Mammary epithelial cell (primary cell): ENCODE measurements at places on chromosomes 5 and 9.

GRCh38 chr9:68614121-68614520 is 73.4 kb upstream of the TMEM252 start:
- DNase-seq = no peak

DNA sequence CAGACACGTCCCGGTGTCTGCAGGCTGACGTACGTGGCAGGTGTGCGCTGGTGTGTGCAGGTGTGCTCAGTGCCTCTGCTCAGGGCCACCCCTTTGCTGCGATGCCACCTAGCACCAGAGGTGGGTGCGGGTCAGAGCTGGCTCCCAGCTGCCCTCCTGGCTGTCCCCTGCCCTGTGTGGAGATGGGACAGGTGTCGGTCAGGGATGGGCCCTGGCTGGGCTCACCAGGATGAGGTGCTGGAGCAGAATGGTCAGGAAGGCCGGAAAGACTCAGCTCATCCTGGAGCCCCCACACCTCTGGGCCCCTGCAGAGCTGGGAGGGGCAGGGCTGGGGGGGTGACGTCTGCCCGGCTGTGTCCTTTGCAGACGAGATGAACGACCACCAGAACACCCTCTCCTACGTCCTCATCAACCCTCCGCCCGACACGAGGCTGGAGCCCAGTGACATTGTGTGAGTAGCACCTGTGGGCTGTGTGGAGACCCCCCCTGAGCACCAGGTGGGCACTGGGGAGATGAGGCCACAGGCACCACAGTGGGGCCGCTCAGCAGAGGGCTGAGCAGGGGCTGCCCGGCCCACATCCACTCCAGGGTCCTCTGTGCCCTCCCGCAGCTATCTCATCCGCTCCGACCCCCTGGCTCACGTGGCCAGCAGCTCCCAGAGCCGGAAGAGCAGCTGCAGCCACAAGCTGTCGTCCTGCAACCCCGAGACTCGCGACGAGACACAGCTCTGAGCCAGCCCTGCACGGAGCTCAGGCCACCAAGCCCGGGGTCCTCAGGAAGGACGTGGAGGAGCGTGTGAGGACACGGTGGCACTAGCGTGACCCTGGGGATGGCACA is 89.7 kb downstream of the KCNT1 start:
- DNase-seq = no peak

- DNase-seq = no peak
These were observed 256.0 kb downstream of the SLIT3 start for GRCh38 chr5:169044962-169045361.

GRCh38 chr5:102670224-102670836 is 84.8 kb upstream of the PAM start:
- peak; percentile 12 for DNase-seq

DNA sequence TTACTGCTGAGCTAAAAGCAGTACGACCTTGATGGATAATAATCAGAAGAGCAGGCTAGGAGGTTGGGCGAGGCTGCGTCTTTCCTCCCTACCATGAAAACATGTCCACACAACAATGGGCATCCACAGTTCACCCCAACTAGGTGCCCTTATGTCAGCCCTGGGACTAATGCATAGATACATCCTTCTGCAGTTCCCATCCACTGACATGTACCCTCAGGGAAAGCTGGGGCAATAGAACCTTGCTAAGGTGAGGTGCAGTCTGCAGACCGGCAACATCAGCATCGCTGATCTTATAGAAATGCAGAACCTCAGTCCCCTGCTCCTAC is 697 bp upstream of the PRUNE2 start:
- DNase-seq = no peak

DNA sequence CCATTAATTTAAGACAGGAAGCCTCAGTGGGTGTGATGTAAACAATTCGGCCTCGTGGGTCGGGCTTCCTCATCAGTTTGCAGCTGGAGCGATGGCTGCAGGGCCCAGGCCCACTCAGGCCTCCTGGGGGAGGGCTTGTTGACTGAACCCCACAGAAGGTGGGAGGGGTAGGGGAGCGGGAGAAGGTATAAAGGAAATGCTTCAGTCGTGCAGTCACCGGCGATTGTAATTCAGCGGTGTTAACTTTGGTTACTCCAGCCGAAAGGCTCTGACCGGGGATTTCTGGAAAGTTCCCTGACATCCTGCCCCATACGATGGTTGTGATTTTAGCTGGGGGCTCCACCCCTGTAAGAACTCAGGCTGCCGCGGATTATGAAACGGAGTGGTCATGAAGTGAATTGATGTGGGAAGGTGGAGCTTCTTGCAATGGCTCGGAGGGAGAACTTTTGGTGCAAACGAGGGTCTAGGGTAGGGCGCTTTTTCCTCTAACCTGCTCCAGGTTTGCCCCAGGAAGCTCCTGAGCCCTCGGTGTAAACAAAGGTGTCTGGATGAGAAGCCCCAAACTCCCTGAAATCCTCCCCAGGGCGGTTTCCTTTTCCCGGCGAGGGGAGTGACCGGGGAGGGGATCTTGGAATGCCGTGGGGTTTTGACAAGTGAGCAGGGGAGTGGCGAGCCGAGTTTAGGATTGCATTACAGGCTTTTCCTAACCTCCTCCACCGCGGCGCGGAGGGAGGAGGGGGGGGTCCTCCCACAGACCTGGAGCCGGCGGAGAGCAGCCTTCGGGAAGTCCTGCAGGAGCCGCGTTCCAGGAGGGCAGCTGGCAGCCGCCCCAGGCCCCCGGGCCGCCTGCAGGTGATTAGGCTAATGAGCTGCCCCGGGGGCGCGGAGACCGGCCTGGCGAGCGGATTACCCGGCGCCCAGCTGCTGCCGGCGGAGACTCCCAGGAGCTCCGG is 215.5 kb downstream of the PDZD2 start:
- peak; percentile 78 for DNase-seq

- no peak for DNase-seq
These were observed 157.5 kb upstream of the SHB start for GRCh38 chr9:38226491-38226951.
